ENCODE measurements at places on chromosomes 2 and 18.

DNA sequence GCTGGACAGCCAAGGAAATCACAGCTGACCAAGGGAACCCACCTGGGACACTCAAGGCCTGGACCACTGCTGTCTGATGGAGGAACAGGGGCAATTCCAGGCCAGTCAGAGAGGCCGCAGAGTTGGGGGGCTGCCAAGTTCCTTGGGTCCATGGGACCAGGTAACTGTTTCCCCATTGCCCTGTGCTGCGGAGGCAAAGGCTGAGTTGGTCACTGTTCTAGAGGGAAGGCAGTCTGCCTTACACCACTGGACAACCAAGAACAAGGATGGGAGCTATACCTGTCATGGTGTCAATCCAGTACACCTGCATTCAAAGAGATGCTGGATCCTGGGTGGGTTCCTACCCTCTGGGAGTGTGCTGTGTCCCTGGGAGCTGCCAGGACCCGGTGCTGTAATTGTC lies 9.6 kb upstream of the SP140L start:
- no peak for DNase-seq

DNA sequence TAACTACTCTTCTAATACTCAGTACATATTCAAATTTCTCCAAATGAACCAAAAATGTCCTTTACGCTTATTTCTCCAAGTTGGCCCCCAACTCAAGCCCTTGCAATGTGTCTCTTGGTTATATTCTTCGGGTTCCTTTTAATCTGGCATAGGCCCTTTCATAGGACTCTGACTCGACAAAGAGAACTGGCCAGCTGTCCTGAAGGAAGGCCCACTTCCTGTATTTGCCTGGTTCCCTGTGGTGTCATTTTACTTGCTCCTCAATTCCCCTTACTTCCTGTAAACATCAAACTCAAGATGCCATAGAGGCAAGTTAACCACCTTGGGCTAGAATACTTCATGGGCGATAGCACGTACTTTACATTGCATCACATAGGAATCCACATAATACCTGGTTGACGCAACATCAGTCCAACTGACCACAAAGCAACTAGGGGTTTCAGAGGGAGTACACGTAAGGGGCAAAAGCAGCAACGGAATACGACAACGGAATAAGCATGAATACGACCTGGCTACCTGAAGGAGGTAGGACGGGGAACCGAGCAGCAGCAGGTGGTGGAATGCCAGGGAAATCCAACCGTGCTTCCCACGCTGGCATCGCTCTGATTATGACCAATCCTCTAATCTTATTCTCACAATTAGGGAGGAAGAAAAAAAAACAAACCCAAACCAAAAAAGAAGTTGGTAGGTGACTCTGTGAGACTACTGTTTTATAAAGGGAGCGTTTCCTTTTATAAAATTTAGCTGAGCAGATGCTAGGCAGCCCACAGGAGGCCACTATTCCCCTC lies 823 bp upstream of the GORASP2 start:
- no peak for DNase-seq

- no peak for DNase-seq
These were observed 30.5 kb downstream of the GALNT14 start for GRCh38 chr2:31107591-31108300.

DNA sequence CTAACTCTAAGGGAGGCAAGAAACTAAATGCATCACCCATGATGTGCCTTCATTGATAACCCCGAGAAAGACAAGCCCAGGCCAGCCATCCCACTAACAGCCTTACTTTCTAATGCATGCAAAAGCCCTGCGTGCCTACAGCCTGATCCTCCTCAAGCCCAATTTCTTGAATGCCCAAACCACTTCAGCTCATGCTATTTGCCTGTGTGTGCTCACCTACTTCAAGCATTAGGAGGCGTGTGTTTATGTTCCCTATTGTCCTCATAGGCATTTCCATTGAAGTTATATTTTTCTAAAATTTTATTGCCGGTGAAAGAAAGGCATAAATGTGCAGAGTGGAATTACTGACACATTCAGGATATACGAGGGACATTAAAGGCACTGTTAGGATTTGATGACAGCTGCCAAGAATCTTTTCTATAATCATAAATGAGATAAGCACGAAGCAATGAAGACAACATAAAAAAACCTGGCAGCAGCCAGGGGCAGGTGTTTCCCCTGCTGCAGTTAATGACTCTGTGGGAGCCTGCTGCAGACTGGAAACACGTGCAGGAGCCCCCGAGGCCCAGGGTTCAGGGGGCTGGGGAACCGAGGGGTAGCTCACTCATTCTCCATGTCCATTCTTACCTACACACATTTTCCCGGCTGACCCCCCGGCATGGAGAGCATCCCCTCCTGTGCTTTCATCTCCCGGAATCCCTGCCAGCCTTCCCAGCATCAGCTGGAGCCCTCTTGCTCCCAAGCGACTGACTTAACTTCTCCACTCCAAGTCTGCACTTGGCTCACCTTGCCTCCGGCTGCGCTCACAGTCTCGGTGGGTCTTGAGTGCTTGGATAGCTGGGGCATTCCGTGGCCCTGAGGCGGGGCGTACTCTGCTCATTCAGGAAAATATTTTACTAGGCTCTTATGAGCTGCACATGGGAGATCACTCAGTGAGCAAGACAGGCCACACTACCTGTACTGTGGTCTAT lies 292.3 kb upstream of the SIX2 start:
- DNase-seq, result no peak

GRCh38 chr18:46299465-46300008 lies 195.4 kb downstream of the HAUS1 start:
- DNase-seq, result no peak

- no peak for DNase-seq
These were observed 24.3 kb upstream of the PSME4 start for GRCh38 chr2:53994818-53995808.

DNA sequence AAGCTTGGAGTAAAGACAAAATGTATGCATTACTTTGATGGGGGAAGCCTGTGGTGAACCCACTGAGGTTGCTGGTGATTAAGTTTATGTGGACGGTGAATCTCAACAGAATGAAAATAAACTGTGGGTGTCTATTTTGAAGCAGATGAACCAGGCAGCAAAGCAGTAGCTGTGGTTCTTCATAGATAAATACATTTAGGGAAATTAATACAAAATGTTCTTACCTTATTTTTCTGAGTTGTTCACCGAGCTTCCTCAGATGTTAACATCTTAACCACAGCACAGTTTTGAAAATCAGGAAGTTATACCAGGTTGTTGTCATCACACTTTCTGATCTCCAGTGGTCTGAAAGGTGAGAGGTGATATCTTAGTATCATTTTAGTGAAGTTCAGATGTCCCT lies 53.9 kb downstream of the NCK2 start:
- no peak for DNase-seq

DNA sequence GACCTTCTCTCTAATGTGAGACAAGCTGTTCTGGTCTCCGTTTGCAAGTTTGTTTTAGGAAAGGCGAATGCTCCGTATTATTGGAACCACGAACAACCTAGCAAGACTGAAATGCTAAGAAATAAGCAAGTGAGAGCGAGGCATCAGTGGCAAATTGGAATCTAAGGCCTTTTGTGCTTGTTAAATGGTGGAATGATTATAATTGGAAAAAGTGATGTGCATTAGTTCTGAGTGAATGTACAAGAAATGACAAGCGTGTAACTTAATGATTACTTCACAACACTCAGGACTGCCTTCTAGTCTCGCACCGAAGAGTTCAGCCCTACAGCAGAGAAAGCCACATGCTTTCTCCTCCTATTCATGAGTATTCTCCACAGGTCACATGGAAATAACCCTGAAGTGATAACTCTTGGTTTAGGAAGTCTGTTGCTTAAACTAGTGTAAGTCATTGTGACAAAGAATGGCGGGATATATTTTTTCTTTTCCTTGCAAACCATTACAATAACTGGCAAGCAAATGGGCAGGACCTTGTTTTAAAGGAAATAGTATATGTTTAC lies 392.2 kb upstream of the FIGN start:
- no peak for DNase-seq

GRCh38 chr18:48917579-48918517 lies 32.9 kb downstream of the SMAD7 start:
- DNase-seq, result no peak

DNA sequence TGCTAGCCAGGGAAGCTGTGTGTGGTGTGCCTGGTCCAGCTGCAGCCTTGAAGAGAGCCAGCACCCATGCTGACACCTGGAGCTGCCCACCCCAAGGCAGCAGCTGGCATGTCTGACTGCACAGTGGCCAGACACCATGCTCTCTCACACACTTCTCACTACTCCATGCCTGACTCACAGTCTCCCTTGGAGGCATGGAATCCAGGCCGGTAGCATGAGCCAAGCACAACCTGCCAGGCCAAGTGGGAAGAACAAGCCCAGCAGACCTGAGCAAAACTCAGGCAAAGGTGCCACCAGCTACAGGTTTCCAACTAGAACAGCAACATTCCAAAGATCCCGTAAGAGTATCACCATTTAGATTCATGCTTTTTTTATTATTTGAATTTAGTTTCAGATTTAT lies 625.3 kb upstream of the LRRTM4 start:
- no peak for DNase-seq

GRCh38 chr2:1744446-1745170 lies at the start of gene PXDN:
Gene PXDN, minus strand, starts transcription at chr2:1744515. Its CDS starts 60 bp downstream, at chr2:1744455.
- no peak for DNase-seq

GRCh38 chr2:216590780-216591179 lies 42.4 kb upstream of the IGFBP2 start:
- DNase-seq, result no peak

GRCh38 chr18:31680831-31681568 lies 3.4 kb downstream of the B4GALT6 start:
- no peak for DNase-seq

DNA sequence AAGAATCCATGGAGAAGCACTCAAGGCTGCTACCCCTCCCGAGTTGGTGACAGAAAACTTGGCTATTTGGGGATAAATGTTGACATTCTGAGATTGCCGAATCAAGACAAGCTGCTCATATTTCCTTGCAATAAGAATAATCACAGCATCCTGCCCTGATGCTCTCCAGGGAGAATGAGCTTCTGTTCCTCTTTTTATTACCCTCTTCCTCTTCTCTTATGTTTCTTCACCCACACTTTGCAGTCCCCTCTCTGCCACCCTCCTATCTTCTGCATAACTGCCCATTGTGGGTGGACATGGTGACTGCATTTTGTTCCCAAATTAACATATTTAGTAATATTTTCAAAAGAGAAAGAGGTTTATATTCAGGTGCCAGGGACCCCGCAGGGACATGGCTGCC lies 11.9 kb upstream of the MSGN1 start:
- no peak for DNase-seq

DNA sequence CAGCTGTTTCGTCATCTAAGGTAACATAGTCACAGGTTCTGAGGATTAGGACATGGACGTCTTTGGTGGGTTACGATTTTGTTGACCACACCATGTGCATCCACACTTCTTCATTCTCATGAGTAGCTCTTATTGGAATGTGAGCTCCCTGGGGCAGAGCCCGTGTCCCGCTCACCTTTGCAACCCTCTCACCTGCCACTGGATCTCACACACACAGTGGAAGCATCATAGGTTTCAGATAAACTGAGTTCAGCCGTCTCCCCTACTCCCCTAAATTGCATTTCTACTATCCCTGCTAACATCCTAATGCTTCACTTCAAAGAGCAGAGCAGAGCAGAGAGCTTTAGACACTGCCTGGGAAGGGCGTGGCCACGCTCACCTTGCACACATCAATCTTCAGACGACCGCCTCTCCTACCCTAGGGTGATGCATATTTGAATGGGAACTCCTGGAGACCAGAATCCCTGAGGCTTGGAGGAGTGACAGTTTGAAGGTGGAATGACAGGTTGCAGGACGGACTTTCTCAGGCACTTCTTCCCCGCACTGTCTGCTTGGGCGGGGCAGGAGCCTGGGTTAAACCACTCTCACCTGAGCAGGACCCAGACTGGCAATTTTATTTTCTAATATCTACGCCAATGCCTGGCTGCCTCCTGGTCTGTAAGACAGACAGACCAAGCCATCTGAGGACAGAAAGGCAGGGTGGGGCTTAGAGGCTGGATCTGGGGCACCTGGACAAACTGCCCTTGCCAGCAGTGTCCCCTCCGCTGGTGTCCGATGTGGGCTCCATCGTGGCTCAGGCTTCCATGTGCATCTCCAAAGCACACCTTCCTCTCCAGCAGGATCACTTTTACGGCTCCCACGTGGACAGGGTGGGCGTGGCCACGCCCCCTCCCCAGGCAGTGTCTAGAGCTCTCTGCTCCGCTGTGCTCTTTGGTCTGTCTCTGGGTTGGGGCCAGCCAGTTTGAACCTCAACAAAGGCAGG lies 229.5 kb upstream of the COPS8 start:
- no peak for DNase-seq

- no peak for DNase-seq
These were observed 72.7 kb downstream of the TWIST2 start for GRCh38 chr2:238920601-238921001.

GRCh38 chr2:36493306-36493705 lies 104.7 kb downstream of the FEZ2 start:
- no peak for DNase-seq

DNA sequence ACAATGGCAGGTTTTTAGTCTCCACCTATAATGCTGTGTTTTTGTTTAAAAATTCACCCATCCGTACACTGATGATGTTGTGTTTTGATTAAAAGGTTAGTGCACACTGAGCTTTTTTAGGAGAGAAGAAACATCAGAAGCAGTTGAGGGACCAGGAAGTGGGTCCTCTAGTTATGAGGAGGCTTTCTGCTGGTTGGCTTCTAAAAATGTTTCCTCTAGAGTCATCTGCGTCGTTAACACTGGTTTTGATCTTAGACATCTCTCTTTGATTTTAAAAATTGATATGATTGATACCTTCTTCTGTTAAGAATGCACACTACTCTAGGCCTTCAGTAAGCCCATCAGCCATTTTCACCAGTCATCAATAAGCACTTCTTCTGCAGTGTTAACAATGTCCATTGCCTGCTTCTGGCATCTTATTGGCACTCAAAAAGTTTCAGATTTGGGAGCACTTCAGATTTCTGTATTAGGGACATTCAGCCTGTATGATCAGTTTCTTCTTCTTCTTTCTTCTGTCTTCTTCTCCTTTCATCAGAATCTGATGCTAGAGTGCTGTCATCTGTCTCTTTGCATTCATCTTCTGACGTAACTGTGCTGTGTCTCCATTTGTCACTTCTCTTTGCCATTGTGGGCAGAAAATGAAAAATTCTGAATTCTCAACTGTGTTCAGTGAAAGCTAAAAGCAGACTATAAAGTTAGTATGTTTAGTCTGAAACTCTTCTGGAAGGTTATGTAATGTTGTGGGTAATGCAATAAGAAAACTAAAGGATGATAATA lies 56.3 kb downstream of the PHLPP1 start:
- no peak for DNase-seq

GRCh38 chr18:424071-424661 lies 76.3 kb downstream of the COLEC12 start:
- no peak for DNase-seq

- DNase-seq, result no peak
These were observed 3.8 kb downstream of the CREB1 start for GRCh38 chr2:207533461-207534008.

Measured in stimulated activated CD8-positive, alpha-beta memory T cell treated with anti-CD3 and anti-CD28 coated beads, Interleukin-15, amount 100 ng/mL, for 4 hours (primary cell).